ENCODE measurements at places on chromosomes 3 and 15.

DNA sequence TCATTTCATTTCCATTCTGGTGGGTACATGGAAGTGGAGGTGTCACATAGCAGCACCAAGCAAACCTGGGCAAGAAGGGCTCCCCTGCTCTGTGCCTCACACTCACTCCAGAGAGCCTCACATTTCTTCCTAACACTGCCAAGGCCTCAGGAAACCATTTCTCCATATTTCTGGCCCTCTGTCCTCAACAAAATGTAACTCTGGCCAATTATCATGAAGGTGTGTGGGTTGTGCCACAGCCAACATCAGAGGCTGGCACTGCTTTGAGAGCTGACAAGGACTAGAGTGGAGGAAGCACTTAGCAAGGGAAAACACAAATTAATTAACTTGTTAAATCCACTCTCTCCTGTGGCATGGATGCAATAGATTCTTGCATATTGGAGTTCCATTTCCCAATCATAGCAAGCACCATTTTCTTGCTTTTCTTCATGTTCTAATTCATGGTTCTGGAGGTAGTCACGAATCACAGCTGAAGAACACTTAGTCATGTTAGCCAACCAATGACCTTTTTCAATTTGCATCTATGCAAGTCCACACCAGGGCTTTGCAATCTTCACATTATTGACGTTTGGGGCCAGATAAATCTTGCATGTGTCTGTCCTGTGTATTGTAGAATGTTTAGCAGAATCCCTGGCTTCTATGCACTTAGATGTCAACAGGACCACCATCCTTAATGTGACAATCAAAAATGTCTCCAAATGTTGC, 241.1 kb downstream of the PLCL2 start:
- DNase-seq, result no peak

GRCh38 chr15:67839499-67839928, 331 bp downstream of the RNU6-1 start:
- DNase-seq, result no peak

DNA sequence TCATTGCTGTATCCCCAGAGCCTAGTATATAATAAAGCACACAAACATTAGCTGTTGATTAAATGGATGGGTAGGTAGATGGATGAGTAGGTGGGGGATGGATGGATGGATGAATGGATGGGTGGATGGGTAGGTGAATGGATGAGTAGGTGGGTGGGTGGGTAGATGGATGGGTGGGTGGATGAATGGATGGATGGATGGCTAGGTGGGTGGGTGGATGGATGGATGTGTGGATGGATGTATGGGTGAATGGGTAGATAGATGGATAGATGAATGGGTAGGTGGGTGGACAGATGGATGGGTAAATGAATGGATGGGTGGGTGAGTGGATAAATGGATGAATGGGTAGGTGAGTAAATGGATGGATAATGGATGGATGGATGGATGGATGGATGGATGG, 30.2 kb upstream of the NSMCE3 start:
- DNase-seq, result no peak

- no peak for DNase-seq
Observed at GRCh38 chr15:76865548-76865991, 39.6 kb downstream of the SCAPER start.

- DNase-seq, result no peak
Observed at GRCh38 chr3:42668793-42669217, 15.3 kb downstream of the ZBTB47 start.

GRCh38 chr3:71465371-71466036, 118.0 kb downstream of the FOXP1 start:
- DNase-seq, result no peak

- no peak for DNase-seq
Observed at GRCh38 chr3:159919873-159920272, 68.8 kb upstream of the IL12A start.

- DNase-seq, result no peak
Observed at GRCh38 chr3:159855599-159856346, 132.9 kb upstream of the IL12A start.

- no peak for DNase-seq
Observed at GRCh38 chr3:13364602-13365271, 55.4 kb downstream of the NUP210 start.

DNA sequence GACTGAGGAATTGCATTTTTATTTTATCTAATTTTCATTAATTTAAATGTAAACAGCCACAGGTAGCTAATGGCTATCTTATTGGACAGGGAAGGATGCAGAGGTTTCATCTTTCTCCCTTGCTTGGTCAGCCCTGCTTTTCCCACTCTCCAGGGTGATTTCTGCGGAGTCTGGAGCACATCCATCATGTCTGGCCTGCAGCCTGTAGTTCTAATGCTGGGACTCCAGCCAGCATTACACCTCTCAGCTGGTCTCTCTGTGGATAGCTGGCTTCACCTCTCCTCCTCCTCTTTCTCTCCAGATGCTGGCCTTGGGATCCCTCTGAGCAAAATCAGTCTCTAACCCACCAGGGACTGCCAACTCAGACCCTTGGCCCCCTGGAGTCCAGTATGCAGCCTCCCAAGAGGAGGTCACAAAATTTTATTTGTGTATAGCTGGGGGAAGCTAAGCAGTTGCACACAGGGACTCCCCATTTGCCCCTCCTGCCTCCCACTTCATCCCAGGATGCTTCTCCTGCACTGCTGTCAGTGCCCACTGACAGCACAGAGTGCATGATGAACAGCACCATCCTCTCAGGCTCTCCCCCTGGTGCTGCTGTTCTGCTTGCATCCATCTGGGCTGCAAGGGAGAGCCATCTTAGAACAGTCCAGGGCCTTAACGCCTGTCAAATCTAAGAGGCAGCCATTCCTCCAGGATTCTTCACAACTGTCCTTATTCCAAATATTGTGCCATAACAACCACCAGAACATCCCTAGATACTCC, 1.7 kb downstream of the BFSP2 start:
- no peak for DNase-seq

- no peak for DNase-seq
Observed at GRCh38 chr3:182795389-182795782, 2.1 kb downstream of the ATP11B start.

DNA sequence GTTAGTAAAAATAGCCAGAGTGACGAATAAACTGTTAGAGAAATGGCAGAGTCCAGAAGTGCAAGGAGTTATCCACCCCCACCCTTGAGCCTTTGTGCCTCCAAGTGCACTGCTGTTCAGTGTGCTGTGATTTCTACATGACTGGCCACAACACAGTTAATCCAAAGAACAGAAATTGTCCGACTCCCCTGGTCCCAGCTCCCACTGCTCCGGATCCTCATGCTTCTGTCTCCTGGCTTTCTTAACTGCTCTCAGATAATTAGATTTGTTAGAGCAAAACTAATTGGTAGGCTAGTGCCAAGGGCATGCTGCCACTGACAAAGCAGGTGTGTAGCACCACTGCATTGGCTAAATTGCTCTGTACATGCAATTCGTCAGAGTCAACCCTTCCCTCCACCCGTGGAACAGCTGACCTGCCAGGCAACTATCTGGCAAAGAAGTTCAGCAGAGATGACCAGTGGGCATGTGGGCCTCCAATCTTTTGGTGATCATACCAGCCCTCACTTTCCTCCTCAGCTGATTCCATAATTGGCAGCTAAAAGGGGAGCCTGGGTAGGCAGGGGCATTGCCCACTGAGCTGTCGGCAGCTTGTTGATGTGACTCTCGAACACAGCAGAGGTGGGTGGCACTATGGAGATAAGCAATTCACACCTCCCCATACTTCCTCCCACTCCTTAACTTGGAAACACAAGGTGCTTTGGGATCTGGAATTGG, 18.9 kb upstream of the ACAP2 start:
- DNase-seq, result no peak

DNA sequence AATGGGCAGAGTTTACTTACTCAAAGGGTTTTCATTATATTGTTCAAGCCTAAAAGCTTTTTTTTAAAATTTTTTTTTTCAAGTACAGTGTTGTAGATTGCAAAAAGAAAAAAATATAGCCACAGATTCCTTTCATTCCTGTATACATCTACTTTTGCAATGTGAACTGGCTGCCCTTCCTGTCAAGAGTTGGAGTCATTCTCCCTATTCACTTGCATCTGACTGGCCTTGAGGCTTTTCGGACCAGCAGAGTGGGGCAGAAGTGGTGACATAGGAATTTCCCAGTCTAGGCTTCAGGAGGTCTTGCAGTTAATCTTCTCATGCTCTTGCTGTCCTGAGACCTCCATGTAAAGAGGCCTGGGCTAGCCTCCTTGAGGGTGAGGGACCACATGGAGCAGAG, 218.3 kb upstream of the CFAP20DC start:
- no peak for DNase-seq

GRCh38 chr3:98561727-98562521, 30.1 kb downstream of the GPR15 start:
- DNase-seq, result no peak

DNA sequence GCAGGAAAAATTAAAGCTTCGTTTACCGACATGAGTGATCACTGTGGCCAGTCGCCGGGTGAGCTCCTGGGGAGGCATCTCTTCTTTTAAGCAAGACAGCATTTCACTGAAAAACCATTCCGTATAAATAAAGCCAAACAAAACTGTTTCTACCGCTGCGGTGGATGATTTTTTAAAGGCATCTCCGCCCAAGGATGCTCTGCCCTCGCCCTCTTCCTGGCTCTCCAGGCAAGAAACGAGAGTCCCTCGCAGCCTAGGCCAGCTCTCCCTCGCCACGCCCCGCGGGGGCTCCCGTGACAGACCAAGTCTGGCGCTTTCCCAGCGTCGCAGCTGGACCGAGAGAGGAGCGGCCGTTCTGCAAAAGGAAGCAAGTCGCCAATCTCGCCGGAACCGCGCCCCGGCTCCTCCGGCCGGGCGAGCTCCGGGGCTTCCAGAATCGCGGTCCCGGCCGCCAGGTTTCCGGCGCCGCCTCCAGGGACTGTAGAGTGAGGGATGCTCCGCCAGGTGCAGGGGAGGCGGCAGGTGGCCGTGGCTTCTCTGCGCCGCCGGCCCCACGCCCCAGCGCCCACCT, 458 bp downstream of the MCF2L2 start:
- peak; percentile 68 for DNase-seq

All from NCI-H524 (cell line).